ENCODE measurements at places on chromosomes 16 and 17.

- peak; percentile 81 for DNase-seq
Measured at GRCh38 chr17:27495460-27495859, 39.2 kb downstream of the KSR1 start.

- peak; percentile 6 for DNase-seq
Measured at GRCh38 chr17:77724876-77725615, 233.5 kb upstream of the TNRC6C start.

DNA sequence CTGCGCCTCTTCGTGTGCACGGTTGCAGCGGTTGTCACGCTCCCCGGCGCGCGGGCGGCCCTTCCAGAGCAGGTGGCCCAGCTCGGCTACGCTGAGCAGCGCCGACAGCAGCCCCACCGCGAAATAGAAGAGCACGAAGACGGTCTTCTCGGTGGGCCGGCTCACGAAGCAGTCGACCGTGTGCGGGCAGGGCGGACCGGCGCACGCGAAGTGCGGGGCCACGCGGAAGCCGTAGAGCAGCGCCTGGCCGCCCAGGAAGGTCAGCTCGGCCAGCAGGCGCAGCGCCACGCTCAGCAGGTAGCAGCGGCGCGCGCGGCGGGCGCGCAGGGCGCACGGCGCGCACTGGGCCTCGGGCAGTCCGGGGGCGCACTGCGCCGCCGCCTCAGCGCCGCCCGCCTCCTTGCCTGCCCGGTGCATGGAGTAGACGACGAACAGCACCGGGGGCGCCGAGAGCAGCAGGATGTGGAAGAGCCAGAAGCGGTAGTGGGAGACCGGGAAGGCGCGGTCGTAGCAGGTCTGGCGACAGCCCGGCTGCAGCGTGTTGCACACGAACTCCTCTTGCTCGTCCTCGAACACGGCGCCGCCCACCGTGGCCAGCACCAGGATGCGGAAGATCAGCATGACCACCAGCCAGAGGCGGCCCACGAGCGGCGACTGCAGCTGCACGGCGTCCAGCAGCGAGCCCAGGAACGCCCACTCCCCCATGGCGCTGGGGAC, 1.3 kb downstream of the GJD3 start:
- peak; percentile 54 for DNase-seq

DNA sequence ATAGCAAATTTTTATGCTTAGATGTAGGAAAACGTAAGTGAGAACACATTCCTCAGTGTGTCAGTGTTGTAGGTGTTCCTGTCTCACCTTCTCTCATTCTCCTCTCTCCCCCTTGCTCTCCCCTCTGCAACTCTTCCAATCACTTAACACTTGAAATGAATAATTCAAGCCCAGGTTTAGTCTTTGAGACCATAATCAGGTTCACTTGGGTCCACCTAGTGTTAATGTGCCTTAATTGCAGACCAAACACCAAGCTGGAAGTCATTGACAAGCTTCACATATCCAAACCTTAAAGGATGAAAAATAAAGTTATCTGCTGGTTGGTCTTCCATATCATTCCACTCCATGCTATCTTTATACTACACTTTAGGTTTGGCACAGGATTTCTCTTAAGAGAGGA, 37.0 kb downstream of the STXBP4 start:
- DNase-seq, result peak; percentile 26
